ENCODE measurements at places on chromosomes 4 and X.

GRCh38 chr4:55363691-55364351 lies 17.8 kb downstream of the SRD5A3 start:
- no peak for DNase-seq

DNA sequence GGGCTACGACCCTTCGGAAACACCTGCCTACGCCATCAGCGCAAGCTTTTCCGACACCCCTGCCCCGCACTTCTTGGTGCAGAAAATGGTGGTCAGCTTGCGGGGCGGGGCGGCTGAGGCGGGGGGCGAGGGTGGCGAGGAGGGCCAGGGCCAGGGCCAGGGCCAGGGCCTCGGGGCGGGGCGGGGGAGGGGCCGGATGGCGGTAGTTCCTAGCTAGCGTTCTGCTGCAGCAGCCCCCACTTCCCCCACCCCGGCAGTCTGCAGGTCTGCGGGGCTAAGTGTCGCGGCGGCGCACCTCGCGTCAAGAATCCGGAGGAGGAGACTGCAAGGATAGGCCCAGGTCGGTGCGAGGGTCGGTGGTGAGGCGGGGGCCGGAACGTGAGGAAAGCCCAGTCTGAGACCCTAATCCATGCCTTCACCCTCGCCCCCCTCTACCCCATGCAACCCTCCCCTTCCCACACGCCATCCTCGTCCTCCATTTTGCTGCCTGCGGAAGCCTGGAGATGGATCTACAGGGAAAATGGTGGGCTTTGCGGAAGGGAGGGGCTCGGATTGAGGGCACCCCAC lies 600 bp downstream of the BEX4 start:
- peak; percentile 7 for DNase-seq

- DNase-seq, result no peak
These were observed 39.7 kb downstream of the KLHL8 start for GRCh38 chr4:87180767-87181166.

GRCh38 chrX:102849396-102849795 lies 87.7 kb upstream of the RAB40AL start:
- no peak for DNase-seq

GRCh38 chr4:11470438-11471045 lies 41.8 kb upstream of the HS3ST1 start:
- DNase-seq, result no peak

- no peak for DNase-seq
These were observed 38.9 kb upstream of the TMPRSS11D start for GRCh38 chr4:67922697-67923096.

GRCh38 chr4:94806376-94806775 lies 48.6 kb downstream of the BMPR1B start:
- no peak for DNase-seq

- no peak for DNase-seq
These were observed 126.2 kb downstream of the SORBS2 start for GRCh38 chr4:185685804-185686203.

GRCh38 chr4:150765216-150765615 lies 183.3 kb downstream of the MAB21L2 start:
- DNase-seq, result no peak

DNA sequence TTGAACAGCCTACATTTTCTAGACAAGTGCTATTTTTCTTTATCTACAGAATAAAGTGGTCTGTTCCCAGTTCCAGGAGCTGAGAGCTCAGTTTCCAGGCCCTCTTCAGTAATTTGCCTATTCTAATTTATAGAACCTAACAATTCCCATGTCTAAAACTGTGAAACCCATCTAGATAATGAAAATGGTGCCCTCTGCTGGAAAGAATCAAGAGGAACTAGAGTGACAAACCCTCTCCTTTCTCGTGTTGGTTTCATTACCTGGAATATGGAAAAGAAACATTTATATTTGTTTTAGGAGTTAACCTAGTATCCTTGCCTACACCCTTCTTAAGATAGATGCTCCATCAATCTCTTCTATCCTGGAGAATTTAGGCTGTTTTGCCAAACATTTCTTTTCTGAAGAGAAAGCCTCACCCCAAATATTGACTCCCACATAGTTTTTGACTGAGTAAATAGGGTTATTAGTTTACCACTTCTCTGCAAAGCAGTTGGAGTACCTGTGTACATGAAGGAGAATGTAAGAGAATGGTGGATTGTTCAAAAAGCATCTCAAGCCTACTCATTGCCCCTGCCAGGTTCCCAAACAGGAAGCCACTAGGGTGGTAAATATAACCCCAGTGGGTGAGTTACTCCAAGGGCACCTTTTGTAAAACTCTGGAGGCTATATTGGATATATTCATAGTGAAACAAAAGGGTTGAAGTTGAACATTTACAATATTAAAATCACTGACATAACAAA lies 121.6 kb downstream of the RASL11B start:
- DNase-seq, result no peak

- DNase-seq, result no peak
These were observed 33.6 kb downstream of the CLCN4 start for GRCh38 chrX:10190367-10190766.

GRCh38 chr4:99165978-99166377 lies 21.9 kb upstream of the ADH4 start:
- no peak for DNase-seq

- DNase-seq, result no peak
These were observed 49.4 kb downstream of the ARHGEF6 start for GRCh38 chrX:136731207-136731782.

- DNase-seq, result no peak
These were observed 97.2 kb upstream of the ADRA2C start for GRCh38 chr4:3668825-3669552.

DNA sequence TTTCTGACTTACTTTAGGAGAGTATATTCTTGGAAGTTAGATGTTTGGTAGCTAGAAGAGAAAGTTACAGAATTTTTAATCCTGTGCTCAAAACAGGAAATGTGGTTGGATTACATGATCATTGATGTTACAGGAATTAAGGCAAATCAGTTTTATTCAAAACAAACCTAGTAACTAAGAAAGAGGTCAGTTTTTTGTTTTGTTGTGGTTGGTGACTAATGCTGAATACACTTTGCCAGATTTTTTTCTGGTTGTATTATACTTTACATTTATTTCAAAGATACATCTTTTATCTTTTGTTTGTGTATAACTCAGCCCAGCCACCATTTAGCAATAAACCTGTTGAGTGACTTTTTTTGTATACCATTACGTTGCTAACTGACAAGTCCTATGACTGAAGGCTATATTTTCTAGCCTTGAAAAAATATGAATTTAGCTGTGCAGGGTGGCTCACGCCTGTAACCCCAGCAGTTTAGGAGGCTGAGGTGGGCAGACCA lies 116.7 kb downstream of the KLHL8 start:
- DNase-seq, result no peak

DNA sequence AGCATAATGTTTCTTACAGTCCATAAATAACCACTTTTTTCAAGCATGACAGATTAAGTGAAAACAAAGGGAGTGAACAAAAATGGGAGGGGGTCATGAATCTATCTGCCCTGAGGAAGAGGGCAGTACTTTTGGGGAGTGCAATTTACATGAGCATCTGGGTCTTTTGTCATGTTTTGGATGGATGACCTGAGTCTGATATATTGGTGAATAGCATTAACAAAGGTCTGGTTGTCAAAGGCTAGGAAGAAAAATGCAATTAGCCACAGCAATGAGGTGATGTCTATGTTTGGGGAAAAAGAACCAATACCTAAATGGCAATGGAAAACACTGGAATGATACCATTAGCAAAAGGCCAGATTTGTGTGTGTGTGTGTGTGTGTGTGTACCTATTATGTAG lies 15.1 kb upstream of the MAD2L1 start:
- no peak for DNase-seq

- no peak for DNase-seq
These were observed 139.7 kb downstream of the INPP4B start for GRCh38 chr4:142706381-142706780.

Measured in stimulated activated CD4-positive, alpha-beta T cell treated with anti-CD3 and anti-CD28 coated beads, Interleukin-12 subunit alpha, Interleukin-12 subunit beta, amount 100 ng/mL, for 24 hours (primary cell).